ENCODE measurements at places on chromosomes 6 and 20.
A peak's percentile ranks its signal among the peaks of the same experiment; 100 is the strongest.

DNA sequence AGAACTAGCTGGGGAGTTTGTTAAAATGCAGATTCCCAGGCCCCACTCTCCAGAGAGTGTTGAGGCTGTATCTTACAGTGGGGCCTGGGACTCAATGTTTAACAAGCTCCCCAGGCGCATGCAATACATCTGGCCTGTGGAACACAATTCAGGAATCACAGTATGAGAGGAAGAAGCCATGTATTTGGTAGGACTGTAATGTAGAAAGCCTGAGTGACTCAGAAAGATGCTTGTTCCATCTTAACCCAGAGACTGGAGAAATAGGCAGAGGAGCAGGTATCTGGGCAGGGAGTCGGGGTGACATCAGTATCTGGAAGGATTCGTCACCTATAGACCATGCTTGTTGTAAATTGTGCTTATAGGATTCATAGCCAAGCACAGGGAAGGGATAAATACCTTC lies 90.5 kb downstream of the UNC5CL start:
- DNase-seq: no peak

GRCh38 chr6:33164665-33165373 lies 27.4 kb downstream of the COL11A2 start:
- DNase-seq: no peak

GRCh38 chr20:1827974-1828785 lies 67.0 kb upstream of the SIRPA start:
- DNase-seq: no peak

DNA sequence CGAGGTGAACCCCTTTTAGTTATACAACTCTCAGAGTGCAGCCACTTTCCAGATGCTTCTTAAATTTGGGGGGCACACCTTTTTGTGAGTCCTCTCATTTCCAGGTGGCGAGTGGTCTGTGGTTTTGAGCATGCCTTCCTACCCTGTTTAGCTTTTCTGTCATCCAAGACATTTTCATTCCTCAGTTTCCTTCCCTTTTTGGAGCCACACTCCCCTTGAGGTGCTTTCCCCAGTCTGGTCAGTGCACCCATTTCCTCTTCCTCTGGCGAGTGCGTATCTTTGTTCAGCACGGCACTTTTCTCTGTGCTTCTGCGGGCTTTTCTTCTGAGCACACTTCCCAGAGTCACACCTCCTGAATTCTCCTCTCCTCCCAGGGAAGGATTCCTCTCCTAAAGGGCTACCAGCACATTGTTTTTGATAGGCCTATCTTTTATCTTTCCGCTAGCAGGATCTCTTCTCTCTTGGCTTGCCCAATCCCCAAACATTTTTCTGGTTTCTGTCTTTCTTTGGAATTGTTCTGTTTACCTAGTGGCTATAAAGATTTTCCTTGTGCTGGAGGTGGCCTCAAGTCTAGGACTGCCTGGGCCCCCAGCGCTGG lies 1.4 kb downstream of the PHF20 start:
- DNase-seq: peak; percentile 18

All from stimulated activated CD8-positive, alpha-beta memory T cell treated with anti-CD3 and anti-CD28 coated beads, Interleukin-2, amount 100 ng/mL, for 48 hours (primary cell).